ENCODE measurements at places on chromosomes 12 and 14.

DNA sequence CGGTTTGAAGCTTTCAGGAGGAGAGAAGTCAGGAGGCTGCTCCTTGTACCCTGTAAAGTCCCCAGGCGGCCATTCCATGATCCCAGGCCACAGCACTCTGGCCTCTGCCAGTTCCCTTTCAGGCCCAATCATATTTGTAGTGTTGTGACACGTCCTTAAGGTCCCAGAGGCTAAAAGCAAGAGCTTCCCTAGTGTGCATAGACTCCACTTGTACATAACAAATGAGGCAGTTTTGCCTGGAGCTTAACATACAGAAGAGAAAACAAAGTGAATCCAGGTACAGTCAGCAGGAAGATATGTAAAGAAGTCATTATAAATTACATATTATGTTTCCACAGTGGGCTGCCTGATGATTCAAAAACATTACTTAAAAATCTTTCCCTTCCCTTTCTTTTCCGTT is 81.1 kb upstream of the RPH3A start:
- no peak for DNase-seq

GRCh38 chr14:88477513-88478250 is 77.1 kb downstream of the PTPN21 start:
- DNase-seq = no peak

GRCh38 chr14:81519200-81520011 is 14.2 kb downstream of the SEL1L start:
- no peak for DNase-seq

GRCh38 chr12:70576341-70577282 is 60.6 kb downstream of the PTPRB start:
- DNase-seq = peak; percentile 21

- DNase-seq = no peak
Measured at GRCh38 chr14:93029417-93029816, 86.3 kb downstream of the ITPK1 start.

DNA sequence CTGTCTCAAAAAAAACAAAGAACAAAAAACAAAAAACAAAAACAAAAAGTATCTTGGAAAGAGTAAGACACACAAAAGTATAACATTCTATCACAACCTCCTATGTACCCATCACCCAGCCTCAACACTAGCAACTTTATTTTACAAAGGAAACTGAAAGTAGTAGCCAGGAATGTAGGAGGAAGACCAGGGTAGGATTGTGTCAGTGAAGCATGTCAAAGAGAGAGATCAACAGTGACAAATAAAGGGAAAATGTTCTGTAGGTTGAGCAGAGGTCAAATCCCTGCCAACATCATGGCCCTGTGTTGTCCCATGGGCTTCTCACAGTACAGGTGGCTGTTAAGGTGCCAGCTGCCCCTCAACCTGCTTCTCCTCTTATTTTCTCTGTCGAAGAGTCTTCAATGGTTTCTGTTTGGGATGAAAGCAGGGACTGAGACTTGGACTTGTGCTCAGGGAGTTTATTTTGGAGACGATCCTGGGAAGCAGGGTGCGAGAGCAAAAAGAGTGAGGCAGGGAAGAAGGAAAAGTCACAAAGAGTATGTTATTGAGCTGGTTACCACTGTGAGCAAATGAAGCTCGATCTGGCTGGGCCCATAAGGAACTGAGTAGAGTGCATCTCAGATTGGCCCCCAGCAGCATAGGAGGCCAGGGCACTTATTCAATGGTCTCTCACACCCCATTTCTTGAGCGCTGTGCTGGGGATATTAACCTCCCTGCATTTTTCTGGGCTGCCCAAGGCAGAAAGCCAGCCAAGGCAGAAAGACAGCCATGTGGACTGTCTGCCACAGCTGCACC is 29.4 kb upstream of the CTDSP2 start:
- DNase-seq = no peak
